GOT3 (cell line): ENCODE measurements at places on chromosomes 11 and 22.

DNA sequence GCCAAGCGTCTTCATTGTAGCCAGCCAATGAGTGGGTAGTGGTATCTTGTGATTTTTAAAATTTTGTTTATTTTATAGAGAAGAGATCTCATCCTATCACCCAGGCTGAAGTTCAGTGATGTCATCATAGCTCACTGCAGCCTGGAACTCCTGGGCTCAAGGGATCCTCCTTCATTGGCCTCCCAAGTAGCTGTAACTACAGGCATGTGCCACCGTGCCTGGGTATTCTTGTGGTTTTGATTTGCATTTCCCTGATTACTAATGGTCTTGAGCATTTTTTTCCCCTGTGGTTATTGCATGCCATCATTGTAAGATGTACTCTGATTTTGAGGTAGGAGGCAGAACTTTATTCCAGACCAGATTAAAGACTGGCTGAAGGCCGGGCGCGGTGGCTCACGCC is 2.4 kb upstream of the DENND6B start:
- DNase-seq = no peak

- DNase-seq = no peak
These were observed 104.0 kb downstream of the PDE2A start for GRCh38 chr11:72569966-72570892.

GRCh38 chr11:128955636-128956035 is 13.0 kb upstream of the TP53AIP1 start:
- no peak for DNase-seq

DNA sequence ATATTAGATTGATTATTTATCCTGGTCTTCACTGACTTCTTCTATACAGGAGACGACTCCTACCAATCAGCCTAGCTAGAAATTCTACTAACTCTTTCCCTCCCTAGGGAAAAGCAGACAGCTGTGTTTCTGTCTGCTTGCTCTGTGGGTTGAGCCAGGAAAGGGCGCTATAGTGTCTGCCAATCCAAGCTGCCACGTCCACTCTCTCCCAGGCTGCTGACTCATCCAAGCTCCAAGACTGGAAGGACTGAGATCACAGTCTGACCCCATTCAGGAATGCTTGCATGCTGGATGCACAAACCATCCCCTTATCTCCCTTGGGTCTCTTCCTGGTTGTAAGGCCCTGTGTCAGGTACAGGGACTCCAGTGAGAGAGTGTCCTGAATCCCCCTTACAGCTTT is 955.6 kb downstream of the OPCML start:
- no peak for DNase-seq

GRCh38 chr22:35183917-35184316 is 73.4 kb upstream of the HMGXB4 start:
- DNase-seq = no peak
